ENCODE measurements at places on chromosomes 6 and 20.

GRCh38 chr6:36914227-36914794 is 28.6 kb downstream of the C6orf89 start:
- no peak for DNase-seq

GRCh38 chr6:91087908-91088307 is 501.0 kb upstream of the MAP3K7 start:
- no peak for DNase-seq

DNA sequence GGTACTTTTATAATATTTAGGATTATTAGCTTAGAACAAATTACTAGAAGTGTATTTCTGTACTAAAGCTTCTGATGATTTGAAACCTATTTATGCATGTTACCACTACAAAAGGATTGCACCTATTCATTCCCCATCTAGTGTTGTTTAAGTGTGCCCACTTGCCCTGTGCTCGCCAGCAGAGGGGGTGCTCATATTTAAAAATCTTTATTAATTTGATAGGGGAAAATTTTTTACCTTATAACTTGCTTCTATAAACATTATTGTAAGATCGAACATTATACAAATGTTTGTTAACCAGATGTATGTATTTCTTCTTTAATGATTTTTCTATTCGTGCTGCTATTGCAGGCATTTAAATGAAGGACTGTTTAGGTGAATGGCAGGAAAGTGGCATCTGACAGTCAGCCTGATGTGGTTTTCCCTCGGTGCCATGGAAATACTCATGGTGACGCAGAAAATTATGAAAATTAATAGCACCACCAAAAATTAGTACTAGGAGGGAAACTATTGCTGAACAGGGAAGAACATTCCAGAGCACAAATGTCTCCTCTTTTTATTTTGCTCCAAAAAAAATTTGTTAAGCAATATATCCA is 44.1 kb upstream of the FNDC1 start:
- no peak for DNase-seq

DNA sequence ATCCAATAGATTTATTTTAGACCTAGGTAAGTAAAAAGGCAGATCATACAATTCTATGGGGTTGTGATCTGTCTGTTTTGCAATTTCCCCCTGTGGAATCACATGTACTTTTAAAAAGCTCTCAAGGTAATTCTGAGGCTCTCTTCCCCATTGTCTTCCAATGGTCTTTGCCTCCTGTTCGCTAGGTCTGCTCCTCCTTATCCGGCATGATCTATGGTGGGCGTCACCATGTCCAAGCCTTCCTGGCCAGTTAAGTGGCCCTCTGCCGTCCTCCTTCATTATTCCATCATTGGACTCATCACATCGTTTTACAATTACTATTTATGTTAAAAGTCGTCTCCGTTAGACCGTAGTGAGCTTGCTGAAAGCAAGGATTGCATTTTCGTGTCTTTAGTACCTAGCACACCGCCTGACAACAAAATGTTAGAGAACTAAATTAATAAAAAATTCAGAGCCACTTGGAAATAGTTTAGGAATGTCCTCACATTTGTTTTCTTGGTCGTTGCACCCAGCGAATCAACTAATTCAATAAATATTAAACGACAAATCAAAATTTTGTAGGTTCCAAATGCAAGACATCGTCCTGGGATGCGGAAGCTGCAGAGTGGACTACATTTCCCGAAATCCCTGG is 2.2 kb upstream of the STXBP5 start:
- no peak for DNase-seq

DNA sequence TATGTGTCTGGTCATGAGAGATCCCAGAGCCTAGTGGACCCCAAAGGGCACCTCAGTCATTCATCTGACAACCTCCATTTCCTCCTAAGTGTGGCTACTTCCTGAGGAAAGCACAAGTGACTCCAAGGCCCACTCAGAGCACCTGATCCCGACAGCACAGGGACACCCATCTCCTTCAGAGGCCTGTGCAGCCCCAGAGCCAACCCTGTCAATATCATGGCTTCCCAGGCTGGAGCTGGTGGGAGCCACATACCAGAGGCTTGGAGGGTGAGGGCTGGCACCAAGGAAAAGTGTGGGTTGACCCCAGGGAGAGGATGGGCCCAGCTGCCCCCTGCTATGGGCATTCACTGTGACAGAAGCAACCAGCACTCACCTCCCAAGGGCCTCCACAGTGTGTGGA is 117.3 kb downstream of the PSMB1 start:
- DNase-seq: no peak

GRCh38 chr6:13579911-13580310 is 5.5 kb downstream of the SIRT5 start:
- no peak for DNase-seq

Measured in neural crest cell (in vitro differentiated cells).